Tracheal epithelial cell (primary cell): ENCODE measurements at places on chromosomes 12 and 14. TPM values are rescaled to one million over a fixed set of nuclear protein-coding genes. Genes with fewer than 3 reads are reported as not detected.

The TUNAR gene
- 0.24 TPM in 1 of 2 replicates, not detected in the other for total RNA-seq

The PSMC6 gene
- 88.5 and 113 TPM in 2 replicates for total RNA-seq

The RASSF9 gene
- 2.3 and 2.9 TPM in 2 replicates for total RNA-seq

The TRMT61A gene
- total RNA-seq, result 11.3 and 12.8 TPM in 2 replicates

The CLEC2A gene
- not detected in 2 replicates for total RNA-seq

The PTPN21 gene
- 4.3 and 4.7 TPM in 2 replicates for total RNA-seq

The TCL1A gene
- total RNA-seq, result not detected in 2 replicates

The FAM222A gene
- total RNA-seq, result under 0.01 and 0.24 TPM in 2 replicates

The GPR132 gene
- 0.24 TPM in 1 of 2 replicates, not detected in the other for total RNA-seq

The TAS2R42 gene
- total RNA-seq, result not detected in 2 replicates

The CD63 gene
- total RNA-seq, result 935 and 965 TPM in 2 replicates

The TMTC1 gene
- 8.3 and 16.6 TPM in 2 replicates for total RNA-seq

The GMFB gene
- 74.2 and 80.5 TPM in 2 replicates for total RNA-seq

The OR6C2 gene
- not detected in 2 replicates for total RNA-seq

The NOXRED1 gene
- total RNA-seq, result 0.72 TPM in 1 of 2 replicates, not detected in the other

The TSHR gene
- total RNA-seq, result not detected in 2 replicates

The SMOC1 gene
- 11.6 and 15.8 TPM in 2 replicates for total RNA-seq

The CLEC4E gene
- 17.4 TPM in 1 of 2 replicates, not detected in the other for total RNA-seq

The PTCSC3 gene
- total RNA-seq, result not detected in 2 replicates

The CPNE6 gene
- not detected in 2 replicates for total RNA-seq

The TAS2R9 gene
- total RNA-seq, result not detected in 2 replicates

The ZNF140 gene
- total RNA-seq, result 14.5 and 18.8 TPM in 2 replicates

The VPS33A gene
- total RNA-seq, result 14.7 and 18.3 TPM in 2 replicates

The ARHGDIB gene
- total RNA-seq, result 0.85 and 3.6 TPM in 2 replicates
